ENCODE measurements at places on chromosomes 4 and X.

DNA sequence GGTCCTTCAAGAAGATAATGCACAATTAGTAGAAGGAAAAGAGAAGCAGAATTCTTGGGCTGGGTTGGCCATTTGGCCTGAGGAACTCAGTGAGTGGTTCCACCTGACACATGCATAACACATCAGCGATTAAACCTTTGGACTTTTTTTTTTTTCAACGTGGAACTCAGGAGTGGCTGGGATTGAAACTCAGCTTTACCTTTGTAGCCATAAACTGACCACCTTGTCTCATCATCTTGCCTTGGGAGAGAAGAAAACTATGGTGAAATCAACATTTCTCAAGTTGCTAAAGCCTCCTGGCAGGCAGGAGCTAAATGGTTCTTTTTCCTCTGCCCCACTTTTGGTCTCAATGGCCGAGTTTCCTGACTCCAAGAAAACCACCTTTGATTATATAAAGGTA lies 16.3 kb downstream of the PTTG2 start:
- no peak for DNase-seq

GRCh38 chr4:173883821-173884220 lies 353.8 kb upstream of the HAND2 start:
- DNase-seq, result no peak

DNA sequence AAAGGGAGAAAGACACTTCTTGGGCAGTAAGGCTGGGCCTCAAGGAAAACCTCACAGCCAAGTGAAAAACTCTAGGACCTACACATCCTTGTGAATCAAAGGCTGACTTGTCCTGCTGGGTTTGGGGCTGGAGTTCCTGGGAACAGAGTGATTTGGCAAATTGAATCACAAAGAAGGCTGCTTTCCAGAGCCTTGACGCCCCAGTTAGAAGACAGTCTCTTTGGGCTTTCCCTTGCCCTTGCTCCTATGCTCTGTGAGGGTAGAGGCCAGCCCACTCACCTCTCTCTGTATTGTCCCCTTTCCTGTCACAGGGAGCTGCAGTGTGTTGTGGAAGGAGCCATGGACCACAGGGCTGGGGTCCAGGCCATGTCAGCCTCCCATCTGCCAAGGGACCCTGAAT lies 9.6 kb downstream of the AMER1 start:
- no peak for DNase-seq

- DNase-seq, result no peak
Observed at GRCh38 chr4:78222575-78223186, 165.6 kb downstream of the FRAS1 start.

GRCh38 chr4:25215511-25215910 lies 18.3 kb upstream of the PI4K2B start:
- DNase-seq, result no peak

DNA sequence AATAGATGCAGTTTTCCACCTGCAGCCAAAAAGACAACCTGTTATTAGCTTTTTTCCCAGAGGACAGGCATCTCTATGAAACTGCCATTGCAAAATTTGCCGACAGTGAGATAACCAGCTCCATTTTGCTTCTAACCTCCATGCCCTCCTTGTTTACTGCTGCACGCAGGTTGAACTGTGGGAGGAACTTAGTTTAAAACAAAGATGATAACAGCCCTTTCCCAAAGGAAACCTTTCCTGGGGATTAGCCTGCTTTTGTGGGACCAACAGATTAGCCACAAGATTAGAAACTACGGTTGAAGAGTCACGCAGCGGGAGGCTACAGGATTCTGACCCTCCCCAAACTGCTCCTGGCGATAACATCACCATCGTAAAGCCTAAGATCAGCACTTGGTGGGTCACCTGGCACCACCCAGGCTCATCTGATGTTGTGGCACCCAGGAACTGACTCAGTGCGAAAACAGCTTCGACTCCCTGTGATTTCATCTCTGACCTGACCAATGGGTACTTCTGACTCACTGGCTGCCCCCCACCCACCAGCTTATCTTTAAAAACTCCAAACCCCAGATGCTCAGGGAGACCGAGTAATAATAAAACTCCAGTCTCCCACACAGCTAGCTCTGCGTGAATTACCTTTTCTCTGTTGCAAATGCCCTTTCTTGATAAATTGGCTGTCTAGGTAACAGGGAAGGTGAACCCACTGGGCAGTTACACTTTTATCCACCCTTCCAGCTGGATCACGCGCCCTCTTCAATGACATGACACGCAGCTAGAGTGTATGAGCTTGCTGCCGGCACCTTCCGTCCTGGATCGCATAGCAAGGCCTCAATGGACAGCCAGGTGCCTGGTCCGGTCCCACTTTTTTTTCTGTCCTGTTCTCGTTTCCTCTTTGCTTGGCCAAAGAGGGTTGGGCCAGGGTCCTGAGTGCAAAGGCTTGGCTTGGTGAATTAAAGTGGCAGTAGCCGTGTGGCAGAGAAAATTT lies 27.2 kb downstream of the NOP14 start:
- no peak for DNase-seq

GRCh38 chrX:18076434-18076833 lies 144.3 kb downstream of the BEND2 start:
- DNase-seq, result no peak

GRCh38 chr4:149493492-149493891 lies 322.2 kb downstream of the IQCM start:
- no peak for DNase-seq

GRCh38 chrX:28981952-28982351 lies 394.7 kb downstream of the IL1RAPL1 start:
- DNase-seq, result no peak

GRCh38 chr4:111405989-111406388 lies 739.3 kb upstream of the FAM241A start:
- DNase-seq, result no peak

- DNase-seq, result no peak
Observed at GRCh38 chr4:173337463-173337862, 3.3 kb upstream of the HMGB2 start.

- no peak for DNase-seq
Observed at GRCh38 chr4:138938366-138938690, 77.3 kb upstream of the NOCT start.

GRCh38 chr4:37531151-37531550 lies 155.0 kb downstream of the RELL1 start:
- no peak for DNase-seq

DNA sequence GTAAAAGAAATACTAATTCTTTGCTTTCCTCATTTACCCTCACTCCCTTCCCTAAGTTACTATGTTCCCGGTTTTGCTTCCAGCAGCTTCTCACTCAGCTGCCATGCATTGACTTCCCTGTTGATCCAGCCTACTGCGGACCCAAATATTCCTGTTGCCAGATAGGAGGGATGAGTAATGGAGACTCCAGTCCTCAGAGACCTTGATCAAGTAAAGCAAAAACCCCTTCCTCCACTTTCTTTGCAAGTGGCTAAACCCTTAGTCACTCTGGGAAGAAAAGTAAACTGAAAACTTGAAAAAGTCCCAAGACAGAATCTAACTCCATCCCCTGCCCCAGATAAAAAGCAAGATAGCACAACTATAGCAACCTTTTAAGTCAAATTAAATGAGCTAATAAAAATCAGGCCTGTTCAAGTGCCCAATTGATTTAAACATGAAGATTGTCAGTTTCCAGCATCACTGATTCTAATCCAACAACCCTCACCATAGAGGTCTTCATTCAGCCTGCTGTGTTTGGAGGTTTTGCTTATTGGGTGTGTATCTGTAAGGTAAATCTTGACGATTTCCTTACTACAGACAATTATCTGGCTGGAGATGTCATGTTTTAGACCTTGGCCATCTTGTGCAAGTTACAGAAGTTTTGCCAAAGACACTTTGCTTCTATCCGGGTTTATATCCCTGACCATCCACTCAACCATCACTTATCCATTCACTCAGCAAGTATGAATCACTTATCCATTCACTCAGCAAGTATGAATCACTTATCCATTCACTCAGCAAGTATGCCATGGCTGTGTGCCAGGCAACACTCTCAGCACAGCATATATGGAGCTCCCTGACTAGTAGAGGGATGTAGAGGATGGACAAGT lies 17.6 kb downstream of the FGFBP1 start:
- DNase-seq, result no peak

- no peak for DNase-seq
Observed at GRCh38 chr4:23070848-23071570, 378.3 kb downstream of the GBA3 start.

DNA sequence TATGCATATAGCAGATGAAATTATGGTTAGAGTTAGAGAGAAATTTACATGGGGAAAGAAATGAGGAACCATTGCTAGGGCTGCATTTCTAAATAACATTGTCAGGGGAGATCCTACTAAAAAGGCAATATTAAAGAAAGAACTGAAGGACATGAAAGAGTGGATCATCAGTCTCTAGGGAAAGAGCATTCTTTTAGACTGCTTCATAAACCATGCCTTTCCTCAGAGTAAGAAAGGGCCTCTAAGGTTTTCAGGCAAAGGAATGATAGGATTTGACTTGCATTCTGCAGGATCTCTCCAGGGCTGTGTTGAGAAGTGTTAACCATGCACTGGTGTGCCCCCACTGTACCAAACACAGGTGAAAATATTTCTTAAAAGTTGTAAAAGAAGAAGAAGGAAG lies 385.4 kb upstream of the MAD2L1 start:
- no peak for DNase-seq

GRCh38 chr4:7021930-7022664 lies 21.1 kb upstream of the TADA2B start:
- DNase-seq, result no peak

- DNase-seq, result no peak
Observed at GRCh38 chrX:65451663-65452062, 82.9 kb downstream of the LAS1L start.

- DNase-seq, result no peak
Observed at GRCh38 chrX:120023259-120023658, 54.2 kb downstream of the RHOXF2B start.

GRCh38 chr4:26905172-26905571 lies 44.5 kb downstream of the STIM2 start:
- no peak for DNase-seq

DNA sequence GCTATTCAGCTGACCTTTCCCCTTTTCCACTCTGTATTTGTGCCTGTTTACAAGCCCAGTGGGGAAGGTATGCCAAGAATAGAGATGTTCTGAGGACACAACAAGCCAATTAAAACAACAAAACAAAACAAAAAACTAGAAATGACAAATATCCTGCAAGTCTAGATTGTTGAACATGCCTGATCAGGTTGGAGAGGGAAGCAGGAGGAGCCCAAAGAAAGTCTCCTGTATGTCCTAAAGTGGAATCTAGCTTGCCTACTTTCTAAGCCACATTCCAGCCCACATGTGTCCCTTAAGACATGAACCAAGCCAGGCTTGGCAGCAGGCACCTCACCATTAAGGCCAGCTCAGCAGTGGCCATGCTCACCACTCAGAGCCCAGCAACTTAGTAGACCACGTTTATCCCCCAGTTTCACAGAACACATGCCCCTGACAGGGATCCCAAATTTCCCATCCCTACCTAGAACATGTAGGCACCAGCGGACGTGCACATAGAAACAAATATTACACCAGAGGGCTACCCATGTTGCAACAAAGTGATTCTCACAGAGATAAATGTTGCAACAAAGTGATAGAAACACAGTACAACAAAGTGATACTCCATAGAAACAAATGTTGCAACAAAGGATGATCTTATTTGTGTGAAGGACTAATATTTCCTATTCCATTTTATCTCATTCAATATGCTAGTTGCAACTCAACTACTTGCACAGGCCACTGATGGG lies 48.3 kb downstream of the CD99L2 start:
- DNase-seq, result no peak

- no peak for DNase-seq
Observed at GRCh38 chr4:143232277-143232676, 47.6 kb downstream of the USP38 start.

DNA sequence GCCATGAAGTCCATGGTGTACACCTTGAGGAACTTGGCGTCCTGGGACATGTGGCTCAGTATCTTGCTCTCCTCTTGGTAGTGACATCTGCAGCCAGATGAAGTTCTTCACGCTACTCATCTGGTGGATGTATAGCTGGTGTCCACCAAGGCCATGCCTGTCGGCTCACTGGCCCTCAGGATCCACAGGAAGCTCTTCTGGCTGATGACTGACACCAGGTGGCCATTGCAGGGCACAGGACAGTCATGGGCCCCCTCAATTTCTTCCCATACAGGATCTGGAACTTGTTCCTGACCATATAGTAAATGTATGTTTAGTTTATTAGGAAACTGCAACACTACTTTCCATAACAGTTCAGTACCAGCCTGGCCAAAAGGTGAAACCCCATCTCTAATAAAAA lies 10.3 kb upstream of the CLCN5 start:
- DNase-seq, result no peak

GRCh38 chrX:26918631-26919030 lies 544.5 kb downstream of the PPP4R3C start:
- no peak for DNase-seq

- DNase-seq, result no peak
Observed at GRCh38 chr4:118033148-118034052, 886 bp upstream of the NDST3 start.

DNA sequence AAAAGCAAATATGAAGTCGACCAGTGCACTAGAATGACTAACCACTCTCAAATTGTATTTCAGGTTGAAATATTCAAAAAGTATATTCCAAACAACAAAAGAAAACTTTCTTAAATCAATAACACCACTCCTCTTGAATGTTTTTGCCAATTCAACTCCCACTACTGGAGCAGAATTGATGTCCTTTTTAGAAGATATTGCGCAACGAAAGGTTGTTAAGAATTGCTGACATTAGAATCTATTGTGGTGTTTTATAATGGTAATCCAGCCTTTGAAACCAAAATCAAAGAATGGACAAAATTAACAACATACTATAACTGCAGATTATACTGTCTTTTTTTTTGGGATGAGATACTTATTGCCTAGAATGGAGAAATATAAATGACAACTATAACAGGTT lies 331.3 kb downstream of the GRXCR1 start:
- DNase-seq, result no peak

GRCh38 chr4:73648478-73648877 lies 28.2 kb upstream of the RASSF6 start:
- DNase-seq, result no peak

DNA sequence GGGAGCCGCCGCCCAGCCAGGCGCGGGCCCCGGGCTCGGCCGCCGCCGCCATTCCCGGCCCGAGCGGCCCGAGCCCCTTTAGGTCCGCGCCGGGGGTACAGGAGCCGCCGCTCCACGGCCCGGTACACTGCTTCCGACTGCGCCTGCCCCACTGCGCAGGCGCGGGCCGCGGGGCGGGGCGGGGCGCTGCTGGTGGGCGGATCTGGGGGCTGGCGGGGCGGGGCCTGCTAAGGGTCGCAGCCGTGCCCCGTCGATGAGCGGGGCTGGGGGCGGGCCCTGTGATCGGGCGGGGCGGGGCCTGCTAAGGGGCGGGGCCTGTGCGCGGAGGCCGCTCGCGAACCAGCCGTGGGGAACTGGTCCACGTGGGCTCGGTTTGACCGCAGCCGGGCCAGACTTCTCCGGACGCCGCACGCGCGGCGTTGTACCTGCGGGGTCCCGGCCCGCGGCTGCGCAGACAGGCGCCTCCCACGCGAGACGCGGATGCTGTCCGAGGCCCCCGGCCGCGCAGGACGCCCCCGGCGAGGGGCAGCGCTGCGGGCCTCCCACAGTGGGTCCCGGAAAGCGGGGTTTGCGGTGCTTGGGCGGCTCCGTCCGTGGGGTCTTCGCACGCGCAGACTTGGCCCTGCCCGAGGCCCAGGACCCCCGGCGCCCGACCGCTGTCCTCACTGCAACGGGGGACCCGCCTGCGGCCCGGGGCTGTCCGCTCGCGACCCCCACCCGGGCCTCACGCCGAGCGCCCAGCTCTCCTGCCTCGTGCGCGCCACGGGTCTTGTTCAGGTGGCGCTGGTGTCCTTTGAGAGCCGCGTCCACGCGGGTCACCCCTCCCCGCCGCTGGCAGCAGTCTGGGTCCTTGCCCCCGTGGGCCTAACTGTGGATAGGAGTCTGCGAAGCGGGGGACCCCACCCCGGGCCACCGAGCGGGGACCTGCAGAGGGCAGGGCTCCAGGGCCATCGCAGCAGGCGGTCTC lies at the start of gene DGKQ:
Gene DGKQ (minus strand): TSS at position 139 of the 967 bp plus-strand sequence. CDS start 87 bp downstream, at position 52.
- peak; percentile 86 for DNase-seq

Data from stimulated activated CD8-positive, alpha-beta memory T cell treated with anti-CD3 and anti-CD28 coated beads, Interleukin-4, amount 100 ng/mL, for 1 hour (primary cell).